Activated naive CD8-positive, alpha-beta T cell treated with anti-CD3 and anti-CD28 coated beads, Interleukin-2, amount 50 U/mL, for 16 hours (primary cell): ENCODE measurements at places on chromosomes 2 and 18.

DNA sequence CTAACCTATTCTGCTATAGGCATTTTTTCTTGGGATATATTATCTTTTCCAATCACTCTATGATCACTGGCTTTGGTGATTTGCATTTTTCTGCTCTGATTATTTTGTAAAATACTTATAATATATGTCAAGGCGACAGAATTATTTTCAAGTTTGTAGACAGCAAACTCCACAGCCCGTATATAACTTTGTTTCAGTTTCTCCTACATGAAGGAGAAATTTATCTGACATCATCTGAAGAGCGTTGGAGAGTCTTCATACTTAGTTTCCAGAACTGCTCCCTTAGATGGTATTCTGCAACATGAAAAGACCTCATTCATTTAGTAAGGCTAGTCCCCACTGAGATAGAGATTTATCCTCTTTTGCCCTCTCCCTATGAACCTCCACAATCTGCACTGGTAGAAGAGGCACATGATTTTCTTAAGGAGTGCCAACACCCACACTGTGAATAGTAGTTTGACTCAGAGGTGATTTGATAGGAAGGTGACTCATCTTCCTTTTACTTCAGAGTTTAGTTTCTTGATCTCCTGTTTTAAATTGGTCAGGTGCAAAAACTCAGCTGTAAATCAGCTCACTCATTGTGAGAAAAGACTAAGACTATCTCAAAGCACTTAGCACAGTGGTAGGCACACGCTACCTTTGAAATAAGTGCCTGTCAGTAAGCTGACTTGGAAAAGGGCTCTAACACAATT, 1848.6 kb upstream of the CELF4 start:
- no peak for DNase-seq

DNA sequence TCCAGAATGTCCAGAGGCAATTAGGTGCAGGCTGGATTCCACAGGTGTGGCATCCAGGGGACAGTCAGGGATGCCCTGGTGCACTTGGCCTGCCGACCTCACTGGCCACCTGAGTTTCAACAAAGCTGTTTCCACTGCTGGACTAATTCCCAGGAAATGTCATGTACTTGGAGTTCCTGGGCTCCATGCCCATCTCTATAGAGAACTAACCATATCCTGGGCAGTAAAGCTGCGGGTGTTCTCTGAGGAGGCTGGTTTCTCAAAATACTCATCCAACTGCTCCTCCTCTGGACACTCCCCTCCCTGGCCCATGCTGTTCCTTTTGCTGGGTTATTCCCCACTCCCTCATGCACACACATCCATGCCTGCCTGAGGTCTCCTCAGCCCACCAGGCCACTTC, 161.9 kb upstream of the SKOR2 start:
- DNase-seq, result no peak

GRCh38 chr2:28752631-28753376, 1.2 kb downstream of the PPP1CB start:
- DNase-seq, result no peak

DNA sequence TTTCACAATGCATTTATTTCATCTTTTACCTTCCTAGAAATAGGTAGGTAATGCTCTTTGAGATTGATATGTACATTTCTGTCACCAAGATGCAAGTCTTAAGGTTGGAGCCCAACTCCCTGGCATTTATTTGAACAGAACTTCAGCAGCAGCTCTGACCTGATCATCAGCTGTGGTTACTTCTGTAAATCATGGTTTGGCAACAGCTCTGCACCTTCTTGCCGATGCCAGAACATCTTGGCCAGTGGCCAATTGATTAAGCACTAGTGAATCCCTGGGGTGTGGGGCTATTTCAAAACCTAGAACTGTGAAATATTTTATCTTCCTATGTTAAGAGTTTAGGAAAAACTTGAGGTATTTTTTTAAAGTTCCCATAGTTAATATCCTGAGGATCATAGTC, 124.8 kb upstream of the NYAP2 start:
- no peak for DNase-seq

DNA sequence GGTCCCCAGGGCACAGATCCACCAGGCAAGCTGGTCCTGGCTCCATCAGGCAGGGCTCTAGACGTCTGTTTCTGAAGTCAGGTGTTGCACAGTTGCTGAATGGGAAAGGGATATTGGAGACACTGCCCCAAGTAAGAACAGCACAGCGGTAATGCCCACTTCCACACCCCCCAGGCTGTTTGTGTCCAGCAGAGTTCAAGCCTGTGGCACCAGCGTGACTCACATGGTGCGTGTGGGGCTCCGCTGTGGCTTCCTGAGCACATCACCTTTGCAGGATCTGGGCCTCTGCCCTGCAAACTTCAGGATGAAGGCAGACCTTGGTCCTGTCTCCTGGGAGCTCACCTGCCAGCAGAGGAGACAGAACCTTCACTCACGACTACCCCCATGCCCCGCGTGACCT, 203.3 kb downstream of the TFCP2L1 start:
- no peak for DNase-seq

DNA sequence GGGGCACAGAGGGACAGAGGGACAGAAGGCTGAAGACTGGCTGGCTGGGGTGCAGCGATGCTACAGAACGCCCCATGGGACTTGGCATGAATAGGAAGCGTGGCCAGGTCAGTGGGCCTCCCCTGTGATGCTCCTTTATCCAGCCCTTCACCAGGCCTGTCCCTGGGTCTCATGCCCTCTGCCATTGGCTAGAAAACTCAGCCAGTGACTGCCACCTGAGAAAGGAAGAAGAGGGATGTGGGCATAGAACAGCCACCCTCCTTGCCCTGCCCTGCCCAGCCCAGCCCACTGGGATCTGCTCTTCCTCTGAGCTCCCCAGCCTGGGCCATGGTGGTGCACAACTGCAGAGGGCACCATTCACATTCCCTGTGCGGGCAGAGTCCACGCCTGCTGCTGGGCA, 10.5 kb upstream of the LAPTM4A start:
- no peak for DNase-seq

GRCh38 chr2:9655441-9656269, 24.9 kb upstream of the YWHAQ start:
- DNase-seq, result no peak

DNA sequence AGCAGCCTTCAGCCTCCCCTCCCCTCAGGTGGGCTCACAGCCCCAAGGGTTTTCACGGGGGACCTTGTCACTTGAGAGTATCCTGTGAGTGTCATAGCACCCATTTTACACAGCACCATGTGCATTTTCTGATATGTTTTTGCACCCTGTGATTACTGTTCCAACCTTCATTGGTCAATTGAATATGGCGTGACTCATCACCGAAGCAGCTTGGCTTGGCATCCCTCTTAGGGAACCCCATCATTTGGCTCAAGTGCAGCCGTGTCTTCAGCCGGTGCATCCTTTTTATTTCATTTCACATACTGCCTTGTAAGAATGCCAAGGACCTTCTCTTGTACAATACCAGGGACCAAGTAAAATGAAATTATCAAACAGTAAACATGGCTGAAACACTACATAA, 57.6 kb downstream of the NPAS2 start:
- DNase-seq, result no peak

GRCh38 chr2:230984393-230985220, 11.3 kb upstream of the SPATA3 start:
- no peak for DNase-seq

GRCh38 chr18:35559867-35560266, 21.7 kb upstream of the GALNT1 start:
- DNase-seq, result no peak

GRCh38 chr2:88626171-88627054, 851 bp downstream of the EIF2AK3 start:
- peak; percentile 6 for DNase-seq

DNA sequence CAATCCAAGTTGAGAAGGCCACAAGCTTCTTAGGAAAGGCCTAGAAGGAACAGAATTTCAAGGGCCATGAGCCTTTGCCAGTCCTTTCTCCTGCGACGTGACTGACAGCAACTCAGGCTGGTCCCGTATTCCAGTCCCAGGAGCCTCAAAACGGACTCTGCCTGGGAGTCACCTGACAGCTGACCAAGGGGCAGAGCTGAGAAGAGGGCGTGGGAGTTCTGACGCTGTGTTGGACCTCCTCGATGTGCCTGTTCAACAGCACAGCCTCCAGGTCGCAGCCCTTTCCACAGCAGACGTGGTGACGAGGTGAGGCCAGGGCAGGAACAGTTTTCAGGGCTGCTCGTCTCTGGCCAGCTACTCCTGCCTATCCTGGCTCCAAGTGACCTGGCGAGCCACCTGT, 37.6 kb downstream of the CENPO start:
- no peak for DNase-seq

DNA sequence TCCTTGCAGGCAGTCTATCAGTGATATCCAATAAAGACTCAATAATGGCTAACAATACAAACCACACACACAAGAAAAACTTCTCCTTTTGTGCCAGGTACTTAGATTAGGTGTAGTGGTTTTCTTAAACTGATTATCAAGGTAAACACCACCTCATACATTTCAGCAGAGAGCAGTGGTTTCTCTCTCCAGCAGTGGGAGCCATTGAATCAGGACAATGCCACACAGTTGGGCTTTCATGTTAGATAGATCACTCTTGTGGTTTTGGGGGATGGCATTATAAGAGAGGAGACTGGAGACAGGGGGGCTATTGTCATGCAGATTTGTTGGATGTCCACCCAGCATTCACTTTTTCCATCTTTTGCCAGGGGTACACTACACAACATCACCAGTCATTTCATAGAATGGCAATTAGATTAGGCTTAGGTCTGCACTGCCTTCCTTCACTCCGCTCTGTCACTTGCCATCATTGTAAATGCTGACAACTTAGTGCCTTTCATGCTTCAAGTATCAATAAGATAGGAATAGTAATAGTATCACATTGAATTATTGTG, 13.6 kb upstream of the IRS1 start:
- DNase-seq, result no peak

DNA sequence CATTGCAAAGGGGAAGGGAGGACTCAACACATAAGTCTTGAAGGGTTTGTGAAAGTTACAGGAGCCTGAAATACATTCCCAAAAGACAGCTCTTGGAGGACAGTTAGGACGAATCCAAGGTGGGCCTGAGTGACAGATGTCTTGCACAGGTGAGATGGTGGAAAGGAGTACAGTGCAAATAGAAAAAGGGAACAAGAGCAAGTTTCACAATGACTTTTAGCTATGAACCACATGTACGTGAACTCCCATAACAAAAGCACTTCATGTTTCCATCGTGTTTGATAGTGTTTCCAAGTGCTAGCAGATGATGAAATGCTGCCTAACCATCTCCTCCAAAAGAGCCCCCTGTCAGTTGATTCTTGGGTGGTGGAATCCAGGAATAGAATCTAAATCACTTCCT, 1.8 kb downstream of the IL18RAP start:
- no peak for DNase-seq

DNA sequence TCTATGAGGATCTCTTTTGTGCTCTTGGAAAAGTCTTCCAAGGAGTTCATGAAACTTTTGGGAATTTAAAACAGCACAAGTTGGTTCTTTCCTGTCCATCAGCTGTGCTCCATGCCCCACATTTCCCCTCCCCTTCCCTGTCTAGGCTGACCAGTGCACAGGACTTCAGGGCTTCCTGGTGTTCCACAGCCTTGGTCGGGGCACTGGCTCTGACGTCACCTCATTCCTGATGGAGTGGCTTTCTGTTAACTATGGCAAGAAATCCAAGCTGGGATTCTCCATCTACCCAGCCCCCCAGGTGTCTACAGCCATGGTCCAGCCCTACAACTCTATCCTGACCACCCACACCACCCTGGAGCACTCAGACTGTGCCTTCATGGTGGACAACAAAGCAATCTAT, 8.1 kb upstream of the DNAJB2 start:
- no peak for DNase-seq

DNA sequence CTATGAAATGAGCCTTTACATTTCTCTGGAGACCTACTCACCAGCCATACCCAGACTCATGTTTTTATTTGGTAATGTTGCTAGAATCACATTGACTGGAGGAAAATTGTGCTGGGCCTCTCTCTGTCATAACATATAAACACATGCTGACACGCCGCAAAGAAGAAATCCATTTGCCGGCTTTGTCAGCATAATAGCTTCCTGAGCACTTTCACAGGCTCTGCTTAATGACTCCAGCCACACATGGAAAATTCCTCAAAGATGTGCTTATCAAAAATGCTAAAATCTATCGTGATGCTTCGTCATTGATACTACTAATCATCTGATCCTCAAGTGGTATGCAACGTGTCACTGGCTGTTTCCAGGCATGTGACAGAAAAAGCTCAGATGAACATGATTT, 63.1 kb downstream of the RND3 start:
- DNase-seq, result no peak

DNA sequence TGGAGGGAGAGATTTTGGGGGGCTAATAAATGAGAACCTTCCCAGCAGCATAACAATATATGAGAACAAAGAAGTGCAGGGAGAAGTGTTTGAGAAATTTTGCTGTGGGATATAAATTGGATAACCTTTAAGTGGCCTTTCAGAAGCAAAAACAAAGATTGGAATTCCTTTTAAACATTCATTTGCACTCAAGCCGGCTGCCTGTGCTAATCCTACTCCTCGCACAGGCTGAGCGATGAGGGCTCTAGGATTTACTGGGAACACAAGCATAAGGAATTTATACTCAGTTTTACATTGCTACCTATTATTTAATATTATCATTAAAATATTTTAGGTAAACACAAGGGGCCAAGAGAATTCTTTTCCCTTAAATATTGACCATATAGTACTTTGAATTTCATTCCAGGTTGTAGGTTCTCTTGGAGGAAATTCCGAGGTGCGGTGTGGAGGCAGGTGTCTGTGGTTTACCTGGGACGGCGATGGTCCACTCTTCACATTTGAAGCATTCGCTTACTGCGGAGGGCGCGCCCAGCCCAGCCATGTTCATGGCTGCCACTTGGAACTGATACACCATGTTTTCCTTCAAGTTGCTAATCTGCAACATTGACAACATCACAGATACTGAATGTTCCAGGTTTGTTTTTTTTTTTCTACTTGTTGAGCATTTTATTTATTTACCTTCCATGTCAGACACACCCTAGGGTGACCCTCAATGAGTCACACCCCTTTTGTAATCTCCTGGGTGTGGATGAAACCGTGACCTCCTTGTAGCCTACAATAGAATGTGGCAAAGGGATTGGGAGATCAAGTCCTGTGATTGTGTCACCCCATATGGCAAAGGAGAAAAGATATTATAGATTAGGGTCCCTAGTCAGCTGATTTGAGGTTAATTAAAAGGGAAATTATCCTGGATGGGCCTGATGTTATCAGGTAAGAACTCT, 100.1 kb downstream of the MYOM1 start:
- DNase-seq, result no peak

GRCh38 chr2:106857882-106858478, 28.0 kb downstream of the ST6GAL2 start:
- DNase-seq, result no peak

DNA sequence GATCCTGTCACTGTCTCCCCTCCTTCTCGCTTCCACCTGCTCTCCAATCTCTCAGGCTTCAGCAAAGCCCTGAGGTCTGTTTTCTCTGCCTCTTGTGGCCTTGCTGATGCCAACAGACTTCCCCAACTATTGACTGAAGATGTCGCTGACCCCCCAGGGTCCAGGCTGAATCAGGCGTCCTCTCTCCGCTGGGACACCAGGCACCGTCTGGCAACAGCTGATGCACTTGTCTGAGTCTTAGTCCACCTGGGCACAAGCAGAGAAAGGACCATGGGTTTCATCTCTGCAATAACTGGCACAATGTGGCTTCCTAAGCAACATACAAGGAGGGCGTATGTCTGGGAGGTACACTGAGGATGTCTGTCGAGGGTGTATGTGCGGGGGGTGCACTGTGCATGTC, 248.7 kb upstream of the MYT1L start:
- DNase-seq, result no peak

GRCh38 chr18:67916097-67916496, 399.6 kb upstream of the DSEL start:
- DNase-seq, result no peak

- DNase-seq, result no peak
These were observed 785 bp downstream of the ZNF892 start for GRCh38 chr2:95208106-95208505.
